ENCODE measurements at places on chromosomes 12 and 14. TPM values are rescaled to one million over a fixed set of nuclear protein-coding genes. Genes with fewer than 3 reads are reported as not detected.

PDZRN4 gene
- total RNA-seq, result 48.7 TPM

DNA sequence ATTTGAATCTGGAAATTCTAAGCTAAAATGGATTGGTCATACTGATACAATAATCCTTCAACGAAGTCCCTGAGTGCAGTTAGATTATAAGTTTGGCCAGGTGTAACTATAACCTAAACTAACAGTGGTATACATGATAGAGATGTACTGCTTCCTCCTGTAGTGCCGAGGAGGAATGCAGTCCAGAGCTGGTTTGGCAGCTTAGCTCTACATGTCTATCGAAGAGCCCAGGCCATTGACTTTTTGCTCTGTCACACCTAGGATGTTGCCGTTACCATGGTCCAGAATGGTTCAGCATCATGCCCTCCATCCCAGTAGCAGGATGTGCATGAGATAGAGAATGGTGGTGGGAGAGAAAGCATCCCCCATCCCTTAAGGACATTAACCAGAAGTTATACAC, 318.1 kb downstream of the ZFP36L1 start:
- DNase-seq, result no peak

GRCh38 chr14:89507521-89507920, 90.5 kb upstream of the FOXN3 start:
- DNase-seq, result no peak

- DNase-seq, result no peak
These were observed 68.7 kb downstream of the DICER1 start for GRCh38 chr14:95088665-95089064.

VRTN gene
- total RNA-seq, result not detected

- no peak for DNase-seq
These were observed 147.1 kb downstream of the GRIP1 start for GRCh38 chr12:66531766-66532165.

FAM90A1 gene
- total RNA-seq, result 0.16 TPM

HSPB8 gene
- total RNA-seq, result 4.2 TPM

DNA sequence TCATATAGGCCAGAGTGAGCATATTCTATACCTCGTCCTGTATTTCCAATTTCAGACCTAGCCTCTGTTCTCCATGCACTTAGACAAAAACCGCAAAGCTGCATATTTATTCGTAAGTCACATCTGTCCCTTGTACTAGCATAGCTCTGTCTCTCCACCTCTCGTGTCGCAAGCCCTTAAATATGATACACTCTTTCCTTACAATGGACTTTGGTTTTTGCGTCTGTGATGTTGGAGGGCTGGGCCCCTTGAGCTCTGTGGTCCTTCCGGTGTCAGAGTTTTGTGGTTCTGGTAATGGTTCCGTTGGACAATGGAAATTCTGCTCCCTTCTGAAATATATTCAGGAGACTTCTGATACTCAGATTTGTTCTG, 11.3 kb downstream of the PRKCH start:
- DNase-seq, result no peak

- no peak for DNase-seq
These were observed 23.6 kb upstream of the NPFF start for GRCh38 chr12:53530920-53531319.

GCH1 gene
- 1.2 TPM for total RNA-seq

- DNase-seq, result no peak
These were observed 21.7 kb downstream of the GNS start for GRCh38 chr12:64737539-64737938.

CLEC7A gene
- total RNA-seq, result 4.5 TPM

GRCh38 chr12:127334365-127334764, 932.6 kb upstream of the TMEM132C start:
- DNase-seq, result no peak

- DNase-seq, result peak; percentile 57
These were observed 28.3 kb downstream of the MLXIP start for GRCh38 chr12:122106843-122107242.

DNA sequence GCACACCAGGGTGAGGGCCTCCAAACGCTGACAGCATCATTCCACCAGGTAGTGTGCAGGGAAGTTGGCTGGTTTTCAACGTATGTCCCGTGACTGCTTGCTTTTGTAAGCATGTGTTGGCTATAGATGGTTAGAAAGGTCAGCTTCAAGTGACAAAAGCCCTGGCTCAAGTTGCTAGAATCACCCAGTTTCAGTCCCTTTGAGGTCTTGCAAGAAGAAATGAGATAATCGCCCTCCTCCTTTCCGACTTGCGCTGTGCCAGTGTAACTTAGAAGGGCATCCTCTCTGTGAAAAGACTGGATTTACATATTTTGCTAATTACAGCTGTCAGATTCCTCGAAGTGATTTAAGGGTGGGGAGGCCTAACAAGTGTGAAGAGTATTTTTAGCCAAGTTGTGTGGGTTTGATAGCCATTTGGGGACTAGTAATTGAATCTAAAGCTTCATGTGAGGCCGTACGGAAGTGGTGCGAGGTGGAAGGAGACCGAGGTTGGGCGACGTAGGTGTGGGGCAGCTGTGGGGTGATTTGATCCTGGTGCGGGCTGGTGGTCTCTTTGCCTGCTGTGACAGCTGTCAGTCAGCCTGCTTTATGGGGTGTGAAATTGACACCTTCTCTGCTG, 94.7 kb downstream of the CHST11 start:
- DNase-seq, result no peak

DNA sequence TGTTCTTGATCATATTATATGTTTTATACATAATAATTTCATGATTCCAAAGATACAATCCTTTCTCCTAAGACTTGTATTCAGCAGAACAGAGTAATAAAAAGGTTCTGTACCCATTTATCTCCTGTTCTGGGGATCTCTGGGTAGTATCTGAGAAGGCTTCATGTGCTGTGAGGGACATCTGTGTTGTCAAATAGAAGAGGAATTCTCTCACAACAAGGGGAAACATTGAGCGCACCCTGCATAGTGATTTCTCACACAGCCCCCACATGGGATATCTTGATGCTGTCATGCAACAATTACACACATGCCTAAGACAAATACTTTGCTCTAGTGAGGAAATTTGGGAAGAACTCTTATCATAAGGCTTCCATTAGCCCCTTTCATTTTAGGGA, 101.8 kb upstream of the ATF1 start:
- DNase-seq, result no peak

All from occipital lobe (tissue), 3 donors.